Activated naive CD4-positive, alpha-beta T cell treated with anti-CD3 and anti-CD28 coated beads, Interleukin-2, amount 50 U/mL, for 16 hours (primary cell): ENCODE measurements at places on chromosomes 12 and 14.

- DNase-seq = no peak
Observed at GRCh38 chr12:5043589-5044419, at the start of gene KCNA5. Gene KCNA5 (plus strand): TSS chr12:5043879. CDS start chr12:5044148, 269 bp downstream.

GRCh38 chr12:64835901-64836300 is 11.5 kb downstream of the TBC1D30 start:
- DNase-seq = no peak

DNA sequence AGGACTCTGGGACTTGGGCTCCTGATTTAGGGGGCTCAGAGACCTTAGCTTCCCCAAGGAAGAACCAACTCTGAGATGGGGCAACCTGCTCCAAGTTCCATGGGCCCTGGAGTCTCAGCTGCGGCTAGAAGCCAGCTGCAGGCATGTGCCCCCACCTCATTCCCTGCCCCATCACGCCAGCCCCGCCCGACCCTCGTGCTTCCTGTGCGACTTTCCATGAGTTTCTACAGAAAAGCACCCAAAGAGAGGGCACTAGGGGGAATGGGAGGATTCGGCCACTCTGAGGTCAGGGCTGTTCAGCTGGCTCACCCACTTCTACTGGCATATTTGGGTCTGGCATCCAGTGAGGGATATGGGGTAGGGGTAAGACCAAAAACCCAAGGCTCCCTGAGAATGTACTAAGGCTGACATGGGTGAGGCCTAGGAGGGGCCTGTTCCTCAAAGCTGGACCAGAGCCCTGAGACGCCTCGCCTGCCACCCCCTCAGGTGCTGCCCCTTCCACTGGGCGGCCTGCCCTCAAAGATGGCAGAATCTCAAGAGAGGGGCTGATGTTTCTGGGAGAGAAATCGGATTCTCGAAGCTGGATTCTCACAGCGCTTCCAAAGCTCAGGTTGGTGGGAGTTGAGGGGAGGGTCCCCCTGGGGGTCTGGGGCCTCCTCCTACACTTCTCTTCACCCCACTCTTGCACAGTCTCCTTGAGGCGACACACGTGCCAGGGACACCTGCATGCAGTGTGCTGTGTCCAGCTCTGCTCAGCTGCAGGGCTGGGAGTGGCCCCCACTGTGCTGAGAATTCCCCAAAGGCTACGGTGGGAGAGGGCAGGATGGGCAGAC is 22.1 kb downstream of the FAIM2 start:
- no peak for DNase-seq

DNA sequence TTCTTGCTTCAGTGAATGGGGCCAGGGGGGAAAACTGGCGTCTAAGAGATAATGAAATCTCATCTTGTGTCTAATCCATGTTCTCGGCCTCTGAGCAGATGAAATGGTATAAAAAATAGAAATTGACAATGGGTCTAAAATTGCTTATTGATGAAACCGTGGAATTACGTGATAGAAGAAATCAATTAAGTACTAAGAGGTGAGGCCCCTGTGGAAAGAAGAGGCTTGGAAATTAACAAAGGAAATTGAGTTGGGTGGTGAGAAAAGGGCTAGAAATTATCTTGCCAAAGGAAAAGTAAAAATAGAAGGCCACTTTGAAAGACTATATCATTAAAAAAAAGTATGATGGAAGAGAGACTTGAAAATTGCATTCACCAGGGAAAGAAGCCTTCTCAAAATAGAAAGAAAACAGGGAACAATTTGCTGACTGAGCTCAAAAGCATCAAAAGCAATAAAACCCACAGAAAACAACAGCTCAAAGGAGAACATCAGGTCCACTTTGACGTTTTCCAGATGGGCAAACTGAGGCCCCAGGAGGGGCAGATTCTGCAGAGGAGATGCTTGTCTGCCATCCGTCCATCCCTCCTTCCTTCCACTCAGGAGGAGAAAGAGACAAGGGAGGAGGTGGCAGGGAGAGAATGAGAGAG is 226.1 kb upstream of the RTL1 start:
- DNase-seq = no peak

GRCh38 chr12:66403746-66404145 is 101.5 kb downstream of the HELB start:
- DNase-seq = no peak

- no peak for DNase-seq
Observed at GRCh38 chr14:72752034-72752412, 141.9 kb downstream of the DPF3 start.

- no peak for DNase-seq
Observed at GRCh38 chr14:89912667-89913211, 41.8 kb downstream of the EFCAB11 start.

- no peak for DNase-seq
Observed at GRCh38 chr14:75875958-75876357, 105.8 kb downstream of the TGFB3 start.

DNA sequence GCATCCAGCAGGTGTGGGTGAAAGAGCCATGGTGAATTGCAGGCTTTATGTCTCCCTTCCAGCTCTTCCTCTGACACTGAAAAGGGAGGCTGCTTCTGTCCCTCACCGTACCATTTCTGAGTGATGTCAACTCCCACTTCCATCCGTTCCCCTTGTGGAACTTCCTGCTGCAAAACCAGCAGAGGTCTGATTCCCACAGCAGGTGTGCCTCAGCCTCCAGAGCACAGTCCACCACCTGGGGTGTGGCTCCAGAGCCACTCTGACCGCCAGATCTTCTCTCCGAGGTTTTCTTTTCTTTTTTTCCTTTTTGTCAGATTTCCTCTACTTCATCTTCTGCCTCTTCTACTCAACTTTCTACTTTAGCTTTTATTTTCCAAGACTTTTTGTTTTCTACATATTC is 62.7 kb downstream of the CDC42BPB start:
- DNase-seq = no peak

- no peak for DNase-seq
Observed at GRCh38 chr12:12202747-12203146, 64.1 kb downstream of the LRP6 start.

GRCh38 chr14:61752626-61753025 is 9.6 kb upstream of the SNAPC1 start:
- no peak for DNase-seq

DNA sequence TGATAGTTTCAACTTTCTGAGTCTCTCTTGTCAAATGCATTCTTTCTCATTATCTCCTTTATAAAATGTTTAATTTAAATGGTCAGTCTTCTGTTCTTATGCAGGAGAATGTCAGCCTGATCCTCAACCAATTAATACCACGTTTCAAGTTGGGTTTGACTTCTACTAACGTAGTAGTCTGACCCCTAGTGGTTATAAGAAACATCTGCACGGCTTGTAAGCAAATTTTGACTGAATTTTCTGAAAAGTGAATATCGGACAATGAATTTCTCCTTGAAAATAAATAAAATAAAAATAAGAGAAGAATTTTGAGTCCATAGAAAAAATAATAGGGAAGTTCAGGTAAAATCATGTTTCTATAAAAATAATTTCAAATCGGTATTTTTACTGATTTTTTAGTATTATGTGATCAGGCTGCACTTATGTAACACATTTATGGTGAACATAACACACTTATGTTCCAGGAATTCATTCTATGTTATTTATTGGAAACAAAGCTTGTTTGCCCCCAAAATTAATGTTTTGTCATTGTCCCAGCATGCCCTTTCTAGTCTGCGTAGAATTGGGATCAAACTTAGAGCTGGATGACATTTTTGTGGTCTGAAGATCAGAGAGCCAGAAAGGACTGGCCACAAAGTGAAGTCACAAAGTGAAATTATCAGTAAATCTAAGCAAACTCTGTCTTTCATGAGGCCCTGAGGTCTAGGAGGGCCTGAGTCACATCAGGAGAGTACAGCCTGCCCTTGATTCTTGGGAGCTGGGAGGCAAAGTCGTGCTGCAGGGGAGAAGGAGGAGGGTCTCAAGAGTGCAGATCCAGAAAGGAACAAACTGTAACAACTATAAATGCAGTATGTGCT is 101.2 kb upstream of the STXBP6 start:
- no peak for DNase-seq
